ENCODE measurements at places on chromosomes 4 and X.

- DNase-seq, result no peak
These were observed 1.7 kb downstream of the FRAS1 start for GRCh38 chr4:78058591-78059523.

DNA sequence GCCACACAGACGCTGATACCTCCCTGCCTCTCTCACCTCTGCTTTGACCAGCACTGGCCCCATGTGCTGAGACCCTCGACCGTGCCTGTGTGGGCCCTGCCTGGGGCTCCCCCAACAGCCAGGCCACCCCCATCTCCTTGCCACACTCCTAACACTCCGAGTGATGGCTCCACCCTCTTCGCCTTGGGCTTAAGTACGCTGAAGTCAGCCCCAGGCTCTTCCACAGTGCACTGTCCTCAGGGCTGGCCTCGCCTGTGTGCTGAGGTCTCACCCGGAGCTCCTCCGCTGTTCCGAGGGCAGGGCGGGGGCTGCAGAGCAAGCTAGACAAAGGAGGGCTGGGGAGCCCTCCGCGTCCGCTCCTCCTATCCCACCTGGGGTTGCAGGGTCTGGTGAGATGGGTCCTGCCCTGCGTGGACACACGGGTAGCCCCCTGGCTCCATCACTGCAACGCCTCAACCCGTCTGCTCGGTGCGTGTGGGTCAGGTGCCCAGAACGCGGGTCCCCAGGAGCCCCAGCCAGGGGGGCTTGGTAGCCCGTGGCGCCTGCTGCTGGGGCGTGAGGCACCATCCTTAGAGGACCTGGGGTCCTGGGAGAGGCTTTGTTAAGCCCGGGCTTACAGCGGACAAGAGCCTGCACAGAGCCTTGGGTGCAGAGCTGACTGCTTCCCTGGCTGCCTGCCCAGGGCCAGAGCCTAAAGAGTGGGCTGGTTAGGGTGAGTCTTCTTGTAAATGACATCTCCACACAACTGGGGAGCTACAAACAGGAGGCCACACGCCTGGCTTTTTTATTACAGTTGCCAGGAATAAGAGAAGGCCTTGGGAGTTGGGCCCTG is 42.6 kb upstream of the NKX1-1 start:
- no peak for DNase-seq

DNA sequence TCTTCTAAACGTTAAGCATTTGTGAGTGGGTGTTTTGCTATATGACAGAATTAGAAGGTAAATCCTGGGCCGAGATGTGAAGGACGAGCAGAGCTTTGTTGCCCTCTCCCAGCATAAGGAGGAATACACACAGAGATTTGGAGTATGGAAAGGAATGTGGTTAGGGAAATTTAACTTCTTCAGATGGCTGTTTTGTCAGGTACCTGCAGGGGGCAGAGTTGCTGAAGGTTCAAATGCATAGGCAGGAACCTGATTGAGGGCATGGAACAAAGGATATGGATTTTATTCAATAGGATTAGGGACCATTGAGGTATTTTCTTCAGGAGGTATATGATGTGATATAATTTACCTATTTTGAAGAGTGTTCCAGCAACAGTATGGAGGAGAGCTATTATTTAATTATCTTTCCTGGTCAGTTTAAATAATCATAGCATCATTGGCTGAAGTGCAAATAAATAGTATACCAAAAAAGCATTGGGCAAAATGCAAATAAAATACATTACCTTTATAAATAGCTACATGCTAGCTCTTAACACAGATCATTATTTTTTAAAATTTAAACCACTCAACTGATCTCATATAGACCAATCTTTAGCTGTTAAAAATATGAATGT is 143.6 kb downstream of the SLIT2 start:
- DNase-seq, result peak; percentile 18

- no peak for DNase-seq
These were observed 107.3 kb downstream of the AMMECR1 start for GRCh38 chrX:110210417-110211139.

DNA sequence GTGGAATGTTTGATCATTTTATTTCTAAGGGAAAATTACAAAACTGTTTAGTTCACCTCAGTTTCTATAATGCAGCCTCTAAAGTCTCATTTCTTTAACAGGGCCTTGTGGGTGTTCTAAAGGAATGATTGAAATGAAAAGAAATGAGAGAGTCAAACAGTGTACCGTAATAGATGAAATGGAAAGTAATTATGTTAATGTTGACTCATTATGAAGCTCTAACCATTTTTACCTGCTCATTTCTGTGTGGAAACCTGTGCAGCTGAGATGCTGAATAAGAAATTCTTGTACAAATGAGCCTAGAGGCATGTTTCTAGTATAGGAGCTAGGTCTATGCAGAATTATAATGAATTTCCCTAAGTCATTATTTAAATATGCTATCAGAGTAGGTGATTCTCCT is 45.2 kb upstream of the RPA4 start:
- DNase-seq, result no peak

GRCh38 chr4:97868097-97868496 is 275.2 kb downstream of the STPG2 start:
- DNase-seq, result no peak

GRCh38 chr4:135670548-135670947 is 1469.0 kb upstream of the PABPC4L start:
- no peak for DNase-seq

DNA sequence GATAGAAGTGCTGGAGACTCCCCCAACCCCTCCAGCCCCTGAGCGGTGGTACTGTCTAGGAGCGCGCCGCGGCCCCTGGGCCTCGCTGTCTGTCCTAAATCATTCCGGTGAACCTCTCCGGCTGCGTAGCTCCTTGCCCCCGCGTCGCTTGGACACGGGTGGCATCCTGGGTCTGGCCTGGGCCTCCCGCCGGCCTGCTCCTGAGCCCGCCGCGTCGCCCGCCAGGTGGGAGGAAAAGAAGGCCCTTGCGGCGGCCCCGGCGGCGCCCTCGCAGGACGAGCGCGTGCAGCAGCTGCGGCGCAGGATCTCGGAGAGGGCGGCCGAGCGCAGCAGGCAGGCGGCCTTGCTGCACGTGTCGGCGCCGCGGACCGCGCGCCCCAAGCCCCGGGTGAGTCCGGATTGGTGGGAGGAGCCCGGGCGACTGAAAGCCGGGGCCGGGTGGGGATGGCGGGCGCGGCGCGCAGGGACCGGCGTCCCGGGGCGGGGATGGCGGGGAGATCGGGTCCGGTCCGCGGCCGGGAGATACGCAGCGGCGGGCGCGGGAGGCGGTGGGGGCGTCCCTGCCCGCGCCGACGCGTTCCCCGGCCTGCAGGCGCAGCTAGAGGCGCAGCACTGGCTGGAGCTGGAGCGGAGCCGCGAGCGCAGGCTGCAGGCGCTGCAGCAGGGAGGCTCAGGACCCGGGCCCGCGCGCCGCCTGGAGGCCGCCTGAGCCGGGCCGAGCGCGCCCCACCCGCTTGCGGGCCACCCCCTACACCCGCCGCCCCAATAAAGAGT is 6.5 kb upstream of the RNF4 start:
- peak; percentile 72 for DNase-seq
